ENCODE measurements at places on chromosomes 2 and 18.
A peak's percentile ranks its signal among the peaks of the same experiment; 100 is the strongest.

DNA sequence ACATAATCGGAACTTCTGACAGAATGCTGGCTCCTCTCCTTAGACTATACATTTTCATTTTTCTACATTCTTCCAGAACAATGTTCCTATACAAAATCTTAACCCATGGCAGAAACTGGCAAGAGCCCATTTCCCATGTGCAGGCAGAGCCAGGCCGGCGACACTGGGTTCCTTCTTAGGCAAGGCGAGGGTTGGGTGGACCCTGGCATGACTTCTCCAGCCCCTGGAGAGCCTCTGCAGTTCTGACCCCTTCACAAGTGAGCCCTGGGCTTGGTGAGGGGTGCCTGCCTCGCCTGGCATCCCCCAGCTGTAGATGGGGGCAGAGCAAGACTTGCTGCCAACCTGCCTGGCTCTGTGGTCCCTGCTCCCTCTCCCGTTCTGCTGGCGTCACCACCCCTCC, 5.0 kb downstream of the GYPC start:
- no peak for DNase-seq

DNA sequence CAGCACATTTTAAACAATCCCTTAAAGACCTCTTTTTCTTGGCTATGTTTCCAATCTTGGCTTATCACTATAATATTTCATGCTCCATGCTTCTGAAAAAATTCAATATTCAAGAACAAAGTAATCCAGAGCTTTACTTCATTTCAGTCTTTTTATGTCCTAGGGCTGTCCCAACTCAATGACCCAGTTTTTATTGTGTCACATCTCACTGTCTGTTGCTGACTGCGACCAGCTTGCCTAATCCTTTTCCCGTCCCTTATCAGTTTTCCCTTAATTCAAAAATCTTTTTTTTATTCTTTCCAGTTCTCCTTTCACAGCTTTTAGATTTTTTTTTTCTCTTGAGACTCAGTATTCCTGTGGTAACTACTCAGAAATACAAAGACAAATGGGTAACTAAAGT, 10.2 kb downstream of the TMEM17 start:
- no peak for DNase-seq

- no peak for DNase-seq
Measured at GRCh38 chr2:239004274-239005015, 156.6 kb downstream of the TWIST2 start.

GRCh38 chr2:72901426-72901825, 14.2 kb downstream of the SPR start:
- no peak for DNase-seq

GRCh38 chr2:39179974-39180960, 59.4 kb upstream of the SOS1 start:
- no peak for DNase-seq

- no peak for DNase-seq
Measured at GRCh38 chr2:43438858-43439655, 156.8 kb downstream of the THADA start.

- no peak for DNase-seq
Measured at GRCh38 chr18:48552130-48552529, 13.3 kb downstream of the CTIF start.

- DNase-seq, result no peak
Measured at GRCh38 chr2:108884619-108885018, 98.0 kb downstream of the CCDC138 start.

- DNase-seq, result no peak
Measured at GRCh38 chr2:23486684-23487075, 101.7 kb downstream of the KLHL29 start.

DNA sequence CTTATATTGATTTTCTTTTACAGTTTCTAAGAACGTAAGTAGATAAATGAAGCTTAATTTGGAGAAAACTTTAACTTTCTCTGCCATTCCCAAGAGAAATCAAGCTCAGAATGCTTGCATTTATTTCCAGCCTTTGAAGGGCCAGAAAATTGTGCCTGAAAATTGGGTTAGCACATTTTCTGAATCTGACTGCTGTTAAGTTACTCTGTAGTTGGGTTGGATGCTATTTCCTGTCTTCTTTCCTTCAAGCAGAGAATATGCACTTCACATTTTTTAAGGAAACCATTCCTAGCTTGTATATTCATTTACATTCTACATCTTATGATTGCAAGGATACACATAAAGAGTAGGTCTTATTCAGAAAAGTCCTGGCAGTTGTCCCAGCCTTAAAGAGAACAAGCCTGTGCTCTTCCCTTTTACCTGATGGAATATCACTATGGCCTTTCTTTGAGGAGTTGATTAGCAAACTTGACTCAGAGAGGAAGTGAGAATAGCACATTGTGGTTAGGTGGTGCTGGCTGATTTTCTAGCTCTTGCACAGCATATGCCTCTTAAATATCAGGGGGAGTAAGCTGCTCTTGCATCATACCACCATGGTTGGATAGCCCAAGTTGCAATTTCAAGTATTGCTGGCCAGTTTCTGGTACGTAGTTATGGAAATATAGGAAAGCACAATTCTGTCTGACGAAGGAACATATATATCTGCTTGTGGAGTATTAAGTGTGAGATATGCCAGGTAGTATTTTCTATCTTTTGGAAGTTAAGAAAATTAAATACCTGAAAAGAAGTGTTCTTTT, 133.7 kb downstream of the COMMD1 start:
- DNase-seq, result peak; percentile 2

DNA sequence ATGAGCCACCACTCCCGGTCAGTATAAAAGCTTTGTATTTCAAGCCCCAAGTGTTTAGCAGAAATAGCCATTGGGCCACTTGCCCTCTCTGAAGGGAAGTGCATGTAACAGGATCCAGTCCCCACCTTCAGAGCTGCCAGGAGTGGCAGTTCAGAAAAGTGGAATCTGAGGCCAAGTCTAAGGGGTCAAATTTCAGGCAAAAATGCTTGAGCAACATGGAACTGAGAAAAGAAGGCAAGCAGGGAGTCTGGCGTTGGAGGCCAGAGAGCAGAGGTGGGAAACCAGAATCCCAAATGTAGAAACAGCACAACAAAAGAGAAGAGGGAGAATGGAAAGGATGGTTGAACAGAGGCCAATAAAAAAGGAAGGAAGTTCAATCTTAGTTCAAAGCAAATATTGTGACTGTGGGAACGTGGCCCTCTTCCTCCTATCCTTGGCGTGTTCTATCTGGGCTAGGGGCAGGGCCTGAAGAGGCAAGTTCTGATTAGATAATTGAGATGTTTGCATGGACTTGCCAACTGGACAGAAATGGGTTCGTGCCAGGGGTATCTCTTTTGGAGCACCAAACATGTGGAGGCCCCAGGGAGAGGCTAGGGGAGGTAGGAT, 102.2 kb downstream of the AP1S3 start:
- no peak for DNase-seq

- DNase-seq, result no peak
Measured at GRCh38 chr2:70767079-70767698, 811 bp downstream of the ADD2 start.

- DNase-seq, result no peak
Measured at GRCh38 chr2:86028766-86029381, 76.8 kb downstream of the POLR1A start.

GRCh38 chr2:239805043-239805329, 220.2 kb downstream of the NDUFA10 start:
- no peak for DNase-seq

DNA sequence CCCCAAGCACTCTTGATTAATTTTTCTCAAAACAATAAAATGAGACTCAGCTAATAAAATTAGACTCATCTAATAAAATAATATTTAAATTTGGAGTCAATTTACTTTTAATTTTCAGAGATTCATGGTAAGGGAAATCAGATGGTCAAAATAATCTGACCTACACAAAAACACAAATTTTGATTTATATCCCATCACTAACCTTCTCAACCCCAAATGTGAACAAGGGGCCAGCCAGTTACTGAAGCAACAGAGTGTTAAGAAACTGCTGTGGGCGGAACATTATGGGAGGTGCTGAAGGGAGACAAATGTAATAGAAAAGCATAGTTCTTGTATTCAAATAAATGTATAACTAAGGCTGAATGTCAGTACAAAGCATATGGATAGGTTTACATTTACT, 28.5 kb upstream of the PPP3R1 start:
- no peak for DNase-seq

DNA sequence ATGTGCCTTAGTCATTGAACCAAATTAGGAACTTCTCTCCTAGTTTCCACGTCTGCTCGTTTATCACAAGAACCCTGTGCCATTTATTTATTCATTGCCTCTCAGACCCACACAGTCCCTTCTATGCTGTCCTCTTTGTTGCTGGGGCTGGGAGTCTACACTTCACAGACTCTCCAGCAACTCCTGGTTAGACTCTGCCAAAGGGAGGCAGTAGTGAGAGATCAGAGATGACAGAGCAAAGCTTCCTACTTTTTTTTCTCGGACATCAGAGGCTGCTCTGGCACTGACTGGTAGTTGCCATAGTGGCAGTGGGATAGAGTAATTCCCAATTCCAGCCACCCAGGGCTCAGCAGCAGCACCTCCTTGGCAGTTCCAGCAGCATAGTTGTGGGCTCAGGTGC, 277.5 kb downstream of the BCL11A start:
- no peak for DNase-seq

- DNase-seq, result no peak
Measured at GRCh38 chr2:170498619-170499018, 216.5 kb upstream of the SP5 start.

DNA sequence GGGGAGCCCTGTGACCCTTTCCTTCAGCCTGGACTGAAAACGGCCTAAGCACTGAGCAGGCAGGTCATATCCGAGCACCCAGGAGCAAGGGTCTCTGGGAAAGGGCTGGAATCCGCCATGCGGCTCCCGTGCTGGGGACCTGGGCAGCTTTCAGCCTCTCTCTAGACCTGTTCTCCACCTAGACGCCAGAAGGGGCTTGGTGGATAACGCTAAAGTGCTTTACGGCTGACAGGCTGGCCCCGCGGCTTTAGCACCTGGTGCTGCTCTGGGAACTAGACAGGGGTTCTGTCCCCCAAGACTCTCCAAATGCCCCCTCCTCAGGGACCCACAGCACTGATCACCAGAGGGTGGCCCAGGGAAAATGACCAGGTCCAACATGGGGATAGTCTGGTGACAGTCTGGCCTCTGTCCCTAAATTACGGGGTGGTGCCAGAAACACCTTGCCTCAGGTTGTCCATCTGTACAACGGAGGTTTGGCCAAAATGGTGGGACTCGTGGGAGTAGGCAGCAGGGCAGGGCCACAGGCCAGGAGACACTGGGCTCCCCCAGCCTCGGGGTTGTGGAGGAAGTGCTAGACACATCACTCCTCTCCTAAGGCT, 13.0 kb downstream of the SDC1 start:
- DNase-seq, result no peak

DNA sequence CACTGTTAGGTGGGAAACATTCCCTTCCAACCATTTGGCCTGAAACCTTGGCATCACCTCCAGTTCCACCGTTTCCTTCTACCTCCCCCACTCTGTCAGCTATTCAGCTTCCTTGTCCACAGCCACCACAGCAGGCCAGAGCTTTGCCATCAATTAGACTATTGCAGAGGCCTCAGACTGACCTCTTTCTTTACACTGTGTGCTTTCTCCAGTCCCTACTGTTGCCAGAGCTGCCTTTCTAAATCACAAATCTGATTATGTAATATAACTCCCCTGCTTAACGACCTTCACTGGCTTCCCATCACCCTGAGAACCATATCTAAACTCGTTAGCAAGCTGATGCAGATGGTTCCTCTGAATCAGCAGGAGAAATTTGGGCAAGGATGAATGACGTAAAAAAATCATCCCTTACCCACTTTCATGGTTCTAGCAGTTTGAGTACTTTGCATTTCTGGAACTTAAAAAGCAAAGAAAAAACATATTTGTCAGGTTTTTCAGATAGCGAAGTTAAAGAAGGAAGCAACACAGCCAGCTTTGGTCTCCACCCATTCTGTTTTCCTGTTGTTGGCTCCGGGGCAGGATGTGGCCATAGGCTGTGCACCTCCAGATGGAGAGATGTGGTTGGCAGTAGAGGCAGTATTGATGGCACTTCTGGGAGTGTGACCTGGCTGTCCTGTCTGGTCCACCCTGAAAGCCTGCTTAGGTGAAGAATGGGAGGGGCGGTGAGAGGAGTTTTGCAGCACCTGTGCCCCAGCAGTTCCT, 422.1 kb downstream of the PARD3B start:
- no peak for DNase-seq

GRCh38 chr2:95377216-95378123, 25.0 kb upstream of the FAHD2A start:
- no peak for DNase-seq

All from stimulated activated CD8-positive, alpha-beta memory T cell treated with anti-CD3 and anti-CD28 coated beads, Interleukin-4, amount 100 ng/mL, for 24 hours (primary cell).